Suppressor macrophage (primary cell): ENCODE measurements at places on chromosomes 12 and 14.
A peak's percentile ranks its signal among the peaks of the same experiment; 100 is the strongest.

- no peak for DNase-seq
These were observed 19.3 kb upstream of the CCER1 start for GRCh38 chr12:90974286-90974685.

GRCh38 chr12:127785986-127786590 is 480.9 kb upstream of the TMEM132C start:
- DNase-seq, result no peak

- DNase-seq, result peak; percentile 37
These were observed 17.4 kb upstream of the KRT7 start for GRCh38 chr12:52215587-52216031.

GRCh38 chr12:75432924-75433323 is 42.0 kb downstream of the GLIPR1L2 start:
- DNase-seq, result no peak

DNA sequence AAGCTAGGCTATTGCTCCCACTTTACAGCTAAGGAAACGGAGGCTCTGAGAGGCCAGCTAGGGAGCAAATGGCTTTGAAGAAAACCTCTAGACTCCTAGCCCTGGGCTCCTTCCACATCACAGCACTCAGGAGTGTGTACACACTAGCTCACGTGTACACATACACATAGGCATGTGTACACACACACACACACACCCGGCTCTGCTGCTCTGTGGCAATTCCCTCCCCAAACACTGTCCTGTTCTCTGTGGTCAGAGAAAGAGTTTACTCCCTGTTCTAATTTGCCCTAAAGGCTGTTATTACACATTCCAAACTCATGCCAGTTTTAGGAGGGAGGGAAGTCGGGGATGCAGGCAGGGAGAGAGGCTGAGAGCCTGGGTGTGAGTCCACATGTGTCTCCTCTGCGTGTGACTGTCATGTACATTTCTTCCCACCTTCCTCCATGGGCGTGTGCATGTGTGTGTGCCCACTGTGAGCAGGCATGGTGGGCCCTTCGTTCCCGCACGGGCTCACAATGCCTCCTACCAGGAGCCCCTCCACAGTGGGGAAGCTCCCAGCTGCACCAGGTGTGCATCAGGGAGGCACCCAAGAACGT is 14.2 kb downstream of the TRPV4 start:
- DNase-seq, result no peak

DNA sequence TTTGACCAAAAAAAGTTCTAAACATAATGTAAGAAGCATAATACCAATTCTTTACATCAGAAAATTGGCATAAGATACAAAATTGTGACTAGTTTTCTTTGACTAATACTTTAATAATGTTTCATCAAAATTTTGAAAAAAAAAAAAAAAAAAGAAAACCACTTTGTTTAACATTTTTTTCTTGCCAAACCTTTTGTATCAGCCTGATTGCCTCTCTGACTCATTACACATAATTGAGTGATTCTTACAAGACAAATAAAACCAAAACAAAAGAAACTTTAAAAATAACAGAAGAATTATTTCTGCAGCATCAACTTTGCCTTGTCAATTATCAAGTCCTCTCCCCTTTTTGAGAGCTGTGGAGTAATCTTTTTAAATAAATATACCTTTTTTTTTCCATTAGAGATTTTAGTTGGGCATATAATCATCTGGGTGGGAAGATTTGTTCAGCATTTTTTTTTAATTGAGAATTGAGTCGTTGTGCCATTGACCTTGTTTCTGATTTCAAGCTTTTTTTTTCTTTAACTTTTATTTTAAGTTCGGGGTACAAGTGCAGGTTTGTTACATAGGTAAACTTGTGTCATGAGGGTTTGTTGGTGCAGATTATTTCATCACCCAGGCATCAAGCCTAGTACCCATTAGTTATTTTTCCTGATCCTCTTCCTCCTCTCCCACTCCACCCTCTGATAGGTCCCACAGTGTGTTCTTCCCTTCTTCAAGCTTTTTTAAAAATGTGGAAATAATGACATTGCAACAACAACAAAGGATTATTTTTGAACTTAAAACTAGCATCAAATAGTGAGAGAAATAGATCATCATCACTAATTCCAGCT is 45.8 kb upstream of the HMGA2 start:
- no peak for DNase-seq

- DNase-seq, result no peak
These were observed 151.8 kb upstream of the NTF3 start for GRCh38 chr12:5280086-5280485.

- DNase-seq, result peak; percentile 92
These were observed 166.1 kb upstream of the CCND2 start for GRCh38 chr12:4107436-4107878.

DNA sequence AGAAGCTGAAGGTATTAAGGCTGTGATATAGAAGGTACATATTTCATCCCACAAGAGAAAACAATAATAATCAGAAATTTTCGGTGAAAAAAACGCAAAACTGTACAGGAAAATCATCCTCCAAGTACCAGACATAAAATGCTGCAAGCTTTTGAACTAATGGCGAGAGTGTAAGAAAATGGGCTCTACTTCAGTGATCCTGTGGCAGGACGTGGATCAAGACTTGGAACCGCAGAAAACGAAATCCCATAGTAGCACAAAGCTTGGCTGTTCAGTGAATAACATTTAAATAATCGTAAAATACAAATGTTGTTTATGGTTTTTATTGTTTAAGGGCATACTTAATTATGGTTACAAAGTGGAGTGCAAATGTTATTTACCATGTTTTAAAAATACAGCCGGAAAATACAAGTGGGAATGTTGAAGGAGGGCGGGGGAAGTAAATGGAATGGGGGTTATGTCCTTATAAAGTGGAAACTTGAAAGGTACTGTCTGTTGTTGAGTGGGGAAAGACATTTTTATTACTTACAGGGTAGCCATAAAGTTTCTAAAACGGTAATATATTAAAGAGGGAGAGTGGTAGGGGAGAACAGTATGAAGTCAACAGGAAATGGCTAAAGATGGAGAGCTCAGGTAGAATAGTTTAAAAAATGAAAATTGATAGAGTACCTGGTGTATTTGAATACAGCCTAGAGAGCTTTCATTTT is 1.1 kb downstream of the SMIM10L1 start:
- peak; percentile 1 for DNase-seq

- DNase-seq, result no peak
These were observed 140.0 kb downstream of the MON2 start for GRCh38 chr12:62606654-62607053.
